ENCODE measurements at places on chromosomes 12 and 14.

- DNase-seq: no peak
These were observed 1.7 kb upstream of the NKX2-1 start for GRCh38 chr14:36521598-36522345.

DNA sequence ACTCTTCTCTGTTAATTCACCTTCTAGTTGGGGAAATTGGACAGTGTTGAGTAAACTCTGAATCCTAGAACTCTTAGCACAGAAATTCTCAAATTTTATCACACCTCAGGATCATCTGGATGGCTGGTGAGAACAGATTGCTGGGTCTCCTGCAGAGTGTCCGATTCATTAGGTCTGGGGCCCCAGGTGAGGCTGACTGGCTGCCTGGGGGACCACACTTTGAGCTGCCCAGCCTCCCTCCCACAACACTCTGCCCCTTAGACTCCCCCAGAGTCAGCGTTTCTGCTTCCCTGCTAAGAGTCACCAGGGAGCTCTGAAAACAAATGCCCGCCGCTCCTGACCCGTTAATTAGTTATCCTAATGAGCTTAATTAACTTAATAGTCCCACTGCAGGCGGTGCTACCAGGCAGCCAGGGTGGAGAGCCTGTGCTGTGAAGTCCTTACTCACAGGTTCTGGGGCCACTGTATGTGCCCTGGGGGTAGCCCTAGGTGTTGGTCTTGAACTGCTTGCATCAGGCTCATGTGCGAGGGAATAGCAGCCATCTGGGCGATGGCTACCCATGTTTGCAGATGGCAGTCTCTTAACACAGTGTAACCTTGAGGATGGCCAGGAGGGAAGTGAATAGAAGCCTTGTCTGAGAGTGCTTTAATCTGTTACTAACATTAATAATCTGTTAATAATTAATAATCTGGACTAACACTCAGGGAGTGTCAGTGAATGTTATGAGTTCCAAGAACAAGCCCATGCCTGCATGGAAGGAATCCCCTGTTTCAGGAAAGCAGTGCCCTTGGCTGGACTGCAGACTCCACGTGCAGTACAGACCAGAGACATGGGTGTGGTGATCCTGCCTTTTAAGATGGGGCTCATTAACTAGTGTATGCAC lies 35.6 kb downstream of the AACS start:
- no peak for DNase-seq

DNA sequence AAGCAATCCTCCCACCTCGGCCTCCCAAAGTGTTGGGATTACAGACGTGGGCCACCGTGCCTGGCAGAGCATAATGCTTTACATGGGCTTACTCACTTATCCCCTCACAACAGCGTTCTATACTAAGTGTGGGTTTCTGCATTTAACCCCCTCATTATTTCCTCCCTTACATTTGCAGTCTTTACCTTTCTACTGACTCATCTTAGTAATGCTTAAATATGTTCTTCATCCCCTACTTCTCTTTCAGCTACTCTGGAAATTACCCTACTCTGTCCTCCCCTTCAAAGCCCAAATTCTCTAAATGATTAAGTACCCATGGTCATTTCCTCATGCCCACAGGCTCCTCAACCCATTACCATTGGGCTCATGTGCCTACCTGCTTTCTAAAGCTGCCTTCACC lies 40.7 kb downstream of the NKX2-1 start:
- DNase-seq: no peak

GRCh38 chr14:88245321-88245720 lies 77.7 kb downstream of the KCNK10 start:
- no peak for DNase-seq

- DNase-seq: no peak
These were observed 7.0 kb upstream of the BDKRB1 start for GRCh38 chr14:96249029-96249428.

- DNase-seq: no peak
These were observed 154.2 kb downstream of the MSRB3 start for GRCh38 chr12:65432651-65433050.

GRCh38 chr12:124227951-124228711 lies 66.8 kb upstream of the RFLNA start:
- DNase-seq: no peak

DNA sequence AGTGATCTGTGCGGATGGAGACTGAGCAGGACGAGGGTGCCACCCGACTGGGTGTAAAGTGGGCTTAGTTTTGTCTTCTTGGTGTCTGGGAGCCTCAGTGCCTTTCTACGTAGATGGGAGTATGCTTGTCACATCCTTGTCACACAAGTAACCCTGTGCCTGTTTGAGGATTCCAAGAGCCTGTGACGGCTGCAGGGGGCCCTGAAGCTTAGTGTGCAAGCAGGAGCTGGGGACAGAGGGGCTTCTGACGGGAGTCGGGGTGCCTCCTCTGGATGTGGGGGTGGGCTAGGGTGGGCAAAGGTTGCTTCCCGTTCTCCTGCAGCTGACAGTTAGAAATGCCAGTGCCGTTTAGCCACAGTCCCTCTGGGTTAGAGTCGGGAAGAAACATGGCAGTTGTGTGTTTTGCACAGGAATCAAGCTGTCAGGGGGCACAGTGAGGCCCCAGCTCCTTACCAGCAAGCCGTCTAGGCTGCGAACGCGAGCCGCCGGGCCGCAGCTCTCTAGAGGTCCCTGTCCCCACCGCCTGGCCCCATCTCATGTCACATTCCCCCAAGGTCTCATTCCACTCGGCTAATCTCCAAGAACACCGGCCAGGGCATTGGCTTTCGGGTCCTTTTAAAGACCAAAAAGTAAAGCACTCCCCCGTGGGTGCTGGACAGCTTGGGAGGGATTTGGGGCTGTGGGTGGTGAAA lies 7.0 kb downstream of the RTL1 start:
- DNase-seq: no peak

Data from stimulated activated CD8-positive, alpha-beta memory T cell treated with anti-CD3 and anti-CD28 coated beads, Interleukin-7, amount 100 ng/mL, for 1 hour (primary cell).